ENCODE measurements at places on chromosomes 6 and 20.

- H3K4me3 ChIP-seq = no peak overlapping the region
- no peaks in the 10 kb centered on the region for H3K27me3 ChIP-seq
- H3K36me3 ChIP-seq = peaks cover 2% of the 10 kb centered on the region
- no peaks in the 10 kb centered on the region for H3K4me1 ChIP-seq
- H3K27ac ChIP-seq = no peak overlapping the region
Observed at GRCh38 chr6:107532706-107533105, 42.8 kb downstream of the SOBP start.

GRCh38 chr6:128574402-128574801 lies 54.0 kb upstream of the PTPRK start:
- DNase-seq = no peak
- no peaks in the 10 kb centered on the region for H3K36me3 ChIP-seq
- H3K4me3 ChIP-seq = no peak overlapping the region
- no peaks in the 10 kb centered on the region for H3K27me3 ChIP-seq
- H3K4me1 ChIP-seq = peaks cover 5% of the 10 kb centered on the region
- H3K27ac ChIP-seq = no peak overlapping the region

GRCh38 chr20:6140947-6141346 lies 18.1 kb upstream of the FERMT1 start:
- no peak overlapping the region for H3K4me3 ChIP-seq
- H3K36me3 ChIP-seq = no peaks in the 10 kb centered on the region
- no peaks in the 10 kb centered on the region for H3K4me1 ChIP-seq
- DNase-seq = no peak
- H3K27me3 ChIP-seq = no peaks in the 10 kb centered on the region

DNA sequence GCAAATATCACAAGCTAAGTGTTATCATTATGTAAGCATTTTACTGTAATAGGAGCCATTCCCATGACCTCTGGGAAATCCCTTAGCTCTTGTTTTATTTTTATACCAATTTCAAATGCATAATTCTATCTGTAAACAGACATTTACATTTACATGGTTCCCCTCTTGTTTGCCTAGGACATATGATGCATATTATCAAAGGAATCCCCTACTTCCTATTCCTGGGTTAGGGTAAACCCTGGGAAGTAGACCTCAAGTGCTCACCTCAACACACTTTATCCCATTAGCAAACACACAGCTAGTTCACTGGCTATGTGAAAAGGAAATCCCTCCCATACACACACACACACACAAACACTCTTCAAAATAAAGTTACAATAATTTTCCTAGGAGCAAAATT lies 27.1 kb downstream of the PDE10A start:
- no peak overlapping the region for H3K4me3 ChIP-seq
- H3K27ac ChIP-seq = no peak overlapping the region
- H3K36me3 ChIP-seq = no peaks in the 10 kb centered on the region
- no peaks in the 10 kb centered on the region for H3K27me3 ChIP-seq

All from fibroblast of lung (primary cell).